ENCODE measurements at places on chromosomes 12 and 14.

GRCh38 chr14:78633752-78634151 lies 463.6 kb downstream of the NRXN3 start:
- no peak for DNase-seq

GRCh38 chr12:110888256-110888991 lies 32.0 kb downstream of the MYL2 start:
- no peak for DNase-seq

DNA sequence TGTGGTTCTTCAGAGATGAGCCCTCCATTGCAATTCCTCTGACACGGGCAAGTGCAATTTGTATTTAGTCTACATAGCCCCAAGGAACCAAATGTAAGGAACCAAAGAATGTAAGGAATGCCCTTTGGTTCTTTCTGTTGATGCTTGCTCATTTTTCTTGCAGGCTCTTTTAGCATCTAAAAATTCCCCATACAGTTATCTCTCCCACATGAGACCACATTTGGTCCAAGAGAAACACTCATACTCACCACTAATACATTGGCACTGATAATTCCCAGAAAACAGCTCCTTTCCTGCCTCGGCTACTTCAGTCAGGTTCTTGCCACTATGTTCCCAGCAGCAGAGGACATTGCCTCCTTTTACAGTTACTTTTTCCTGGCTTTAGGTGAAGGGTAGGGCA lies 332.6 kb downstream of the AEBP2 start:
- no peak for DNase-seq

DNA sequence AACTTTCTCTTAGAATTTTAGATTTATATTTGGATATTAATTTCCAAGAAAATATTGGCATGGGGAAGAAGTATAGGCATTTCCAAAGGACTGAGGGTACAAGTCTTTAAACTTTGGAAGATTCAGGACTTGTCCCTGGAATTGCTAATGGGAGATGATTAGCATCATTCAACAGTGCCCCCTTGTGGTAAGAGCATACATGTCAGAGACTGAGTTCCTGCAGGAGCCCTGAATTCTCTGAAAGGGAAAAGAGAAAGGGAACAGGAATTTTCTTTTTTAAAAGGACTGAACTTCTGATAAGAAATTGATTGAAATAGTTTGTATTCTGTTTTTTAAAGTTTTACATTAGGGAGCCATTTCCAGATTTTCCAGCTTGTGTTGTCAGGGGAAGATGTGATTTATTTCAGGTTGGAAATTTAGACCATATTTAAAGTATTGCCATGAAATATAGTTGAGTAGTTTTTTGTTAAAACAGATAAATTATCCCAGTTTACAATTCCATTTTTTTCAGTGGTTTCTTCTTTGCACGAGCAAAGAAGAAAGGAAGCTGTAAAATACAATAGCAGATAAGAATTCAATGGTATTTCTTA lies 44.0 kb upstream of the REP15 start:
- DNase-seq: peak; percentile 12

DNA sequence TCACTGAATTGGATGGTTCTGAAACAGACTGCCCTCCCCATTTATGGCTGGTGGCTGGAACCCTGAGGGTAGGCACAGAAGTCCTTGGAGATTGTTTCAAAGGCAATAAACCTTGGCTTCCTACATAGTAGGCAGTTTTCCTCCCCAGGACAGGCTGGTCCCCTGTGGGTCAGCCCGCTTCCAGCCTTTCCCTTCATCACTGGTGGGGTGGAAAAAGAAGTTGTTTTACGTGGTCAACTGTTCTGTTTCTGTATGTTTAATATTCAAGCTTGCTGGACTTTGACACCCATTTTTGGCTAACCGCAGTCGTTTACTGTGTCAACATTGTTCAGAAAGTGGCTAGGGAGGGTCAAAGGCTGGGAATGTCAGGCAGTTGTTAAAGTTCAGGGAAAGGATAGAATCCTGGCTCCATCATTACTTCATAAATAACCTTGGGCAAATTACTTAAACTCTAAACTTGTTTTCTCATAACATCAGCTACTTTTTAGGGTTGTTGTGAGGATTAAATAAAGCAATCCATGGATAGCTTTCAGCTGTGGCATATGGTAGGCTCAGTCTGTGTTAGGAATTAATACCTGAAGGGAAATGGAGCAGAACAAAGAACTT lies 2.4 kb downstream of the KLHDC2 start:
- no peak for DNase-seq

Data from stimulated activated CD4-positive, alpha-beta T cell treated with anti-CD3 and anti-CD28 coated beads, TNF-alpha, amount 100 ng/mL, for 24 hours (primary cell).